H54 (cell line): ENCODE measurements at places on chromosomes 1 and 21.

DNA sequence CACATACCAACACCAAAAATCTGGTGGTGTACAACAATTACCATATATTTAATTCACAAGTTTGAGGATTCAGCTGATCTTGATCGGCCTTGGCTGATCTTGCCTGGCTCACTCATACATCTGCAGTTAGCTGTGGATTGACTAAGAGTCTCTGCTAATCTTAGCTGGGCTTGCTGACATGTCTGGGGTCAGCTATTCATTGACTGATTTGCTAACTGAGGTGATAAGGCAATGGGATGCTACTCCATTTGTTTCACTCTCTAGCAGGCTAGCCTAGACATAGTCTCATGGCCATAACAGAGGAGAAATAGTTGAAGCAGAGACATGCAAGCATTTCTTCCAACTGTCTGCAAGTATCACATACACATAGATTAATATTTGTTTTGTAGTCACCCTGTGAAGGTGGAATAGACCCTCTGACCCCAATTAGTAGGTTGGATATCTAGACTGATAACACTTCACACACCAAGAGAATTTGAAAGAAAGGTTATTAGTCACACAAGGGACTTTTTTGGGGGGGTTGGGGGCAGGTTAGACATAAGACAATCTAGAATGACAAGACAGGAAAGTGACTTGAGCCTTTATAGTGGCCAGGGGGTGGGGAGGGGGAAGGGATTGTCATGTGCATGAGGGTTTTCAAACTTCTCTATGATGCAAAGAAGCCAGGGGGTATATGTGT lies 142.3 kb downstream of the BARHL2 start:
- DNase-seq, result no peak

- no peak for DNase-seq
Observed at GRCh38 chr1:42005530-42005929, 86.8 kb upstream of the HIVEP3 start.

DNA sequence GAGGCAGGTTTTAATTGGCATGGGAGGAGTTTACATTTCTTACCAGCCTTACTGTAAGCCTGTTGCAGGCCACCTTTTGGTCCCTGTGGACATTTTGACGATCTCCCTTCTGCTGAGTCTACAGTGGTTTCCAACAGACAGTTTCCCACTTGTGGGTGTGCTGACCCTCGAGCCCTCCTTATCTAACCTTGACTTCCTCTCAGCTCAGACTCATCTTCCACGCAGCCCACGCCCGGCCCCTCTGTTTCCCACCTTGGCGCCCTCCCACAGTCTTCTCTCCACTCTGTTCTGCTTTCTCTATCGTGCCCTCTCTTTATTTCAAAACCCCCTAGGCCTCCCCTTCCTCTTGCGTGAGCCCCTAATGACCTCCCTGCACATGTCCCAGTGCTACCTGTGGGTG lies 6.1 kb upstream of the ARL8A start:
- no peak for DNase-seq

GRCh38 chr1:179779645-179780272 lies 36.7 kb downstream of the FAM163A start:
- no peak for DNase-seq

- no peak for DNase-seq
Observed at GRCh38 chr1:150429805-150430204, 57.4 kb upstream of the TARS2 start.

DNA sequence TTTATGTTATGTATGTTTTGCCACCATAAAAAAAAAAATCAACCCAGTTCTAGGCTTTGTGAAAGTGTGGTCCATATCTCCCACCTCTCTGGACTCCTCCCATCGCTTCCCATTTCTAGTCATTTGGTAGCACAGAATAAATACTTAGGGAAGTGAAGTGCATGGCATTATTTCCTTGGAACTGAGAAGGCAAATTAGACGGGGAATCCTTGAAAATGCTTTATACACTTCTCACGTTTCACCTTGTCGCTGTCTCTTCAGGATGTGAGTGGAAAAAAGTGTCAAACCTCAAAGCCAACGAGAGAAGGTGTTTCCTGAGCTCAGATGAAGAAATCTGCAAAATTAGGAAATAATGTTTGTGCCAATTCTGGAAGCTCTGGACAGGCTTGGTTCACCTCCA lies 209.9 kb downstream of the ATG4C start:
- DNase-seq, result no peak

DNA sequence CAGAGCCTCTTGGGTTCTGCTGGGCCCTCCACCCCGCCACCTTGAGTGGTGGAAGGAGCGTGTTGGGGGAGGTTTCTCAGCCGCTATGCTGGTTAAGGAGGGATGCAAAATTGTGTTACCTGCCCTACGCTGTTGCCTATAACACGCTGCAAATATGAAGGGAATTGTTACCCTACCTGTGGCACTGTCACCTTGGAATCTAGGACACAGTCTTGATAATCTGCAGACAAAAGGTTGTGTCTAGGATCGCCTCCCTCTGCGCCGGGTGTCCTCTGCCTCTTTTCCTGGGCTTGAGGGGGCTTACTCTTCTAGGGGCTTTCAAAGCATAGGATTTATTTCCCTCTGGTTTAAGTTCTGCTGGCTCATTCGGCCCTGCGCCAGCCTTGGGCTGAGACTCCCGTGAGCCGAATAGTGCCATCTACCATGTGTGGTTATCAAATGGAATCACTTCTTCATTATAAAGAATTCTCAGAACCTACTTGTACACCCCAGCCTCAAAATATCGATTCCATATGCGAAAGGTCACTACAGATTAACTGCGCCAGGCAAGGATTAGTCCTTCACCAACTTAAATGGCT lies 697 bp downstream of the SLC22A15 start:
- no peak for DNase-seq

DNA sequence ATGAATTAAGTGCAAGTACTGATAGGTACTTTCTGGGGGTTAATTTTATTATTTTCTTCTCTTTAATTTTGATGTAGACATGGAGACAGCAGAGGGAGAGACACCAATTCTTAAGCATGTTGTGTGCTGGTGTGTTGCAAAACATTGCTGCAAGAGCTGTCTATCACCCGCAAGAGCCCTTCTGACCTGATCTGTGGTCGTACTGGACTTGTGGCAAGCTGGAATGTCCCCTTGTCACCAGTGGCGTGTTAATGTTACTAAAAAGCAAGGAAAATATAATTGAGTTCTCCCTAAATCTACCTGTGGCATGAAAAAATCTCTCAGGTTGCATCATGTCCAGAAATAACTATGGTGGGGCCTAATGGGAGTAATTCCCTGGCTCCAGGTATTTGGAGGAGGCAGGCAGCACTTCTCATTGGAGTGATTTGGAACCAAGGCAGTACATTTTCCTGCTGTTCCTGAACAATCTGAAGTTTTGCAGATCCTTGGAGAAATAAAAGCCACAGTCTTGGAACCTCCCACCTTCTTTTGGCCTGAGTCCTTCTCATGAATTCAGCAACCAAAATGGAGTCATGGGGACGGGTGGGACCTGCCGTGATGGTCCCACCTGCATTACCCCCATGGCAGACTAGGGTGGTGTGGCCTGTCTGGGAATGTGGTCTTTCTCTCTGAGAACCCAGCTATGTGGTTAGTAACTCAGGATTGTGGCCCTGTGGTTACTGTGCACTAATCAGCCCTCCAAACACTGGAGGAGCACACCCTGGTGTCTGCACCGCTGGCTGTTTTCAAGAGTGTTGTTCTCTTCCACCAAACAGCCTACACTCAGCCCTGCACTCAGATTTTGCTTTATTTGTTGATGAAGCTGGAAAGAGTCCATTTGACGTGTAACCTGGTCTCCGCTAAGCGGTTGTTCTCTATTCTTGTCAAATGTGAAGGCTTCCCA lies 57.4 kb downstream of the GALNT2 start:
- DNase-seq, result no peak

DNA sequence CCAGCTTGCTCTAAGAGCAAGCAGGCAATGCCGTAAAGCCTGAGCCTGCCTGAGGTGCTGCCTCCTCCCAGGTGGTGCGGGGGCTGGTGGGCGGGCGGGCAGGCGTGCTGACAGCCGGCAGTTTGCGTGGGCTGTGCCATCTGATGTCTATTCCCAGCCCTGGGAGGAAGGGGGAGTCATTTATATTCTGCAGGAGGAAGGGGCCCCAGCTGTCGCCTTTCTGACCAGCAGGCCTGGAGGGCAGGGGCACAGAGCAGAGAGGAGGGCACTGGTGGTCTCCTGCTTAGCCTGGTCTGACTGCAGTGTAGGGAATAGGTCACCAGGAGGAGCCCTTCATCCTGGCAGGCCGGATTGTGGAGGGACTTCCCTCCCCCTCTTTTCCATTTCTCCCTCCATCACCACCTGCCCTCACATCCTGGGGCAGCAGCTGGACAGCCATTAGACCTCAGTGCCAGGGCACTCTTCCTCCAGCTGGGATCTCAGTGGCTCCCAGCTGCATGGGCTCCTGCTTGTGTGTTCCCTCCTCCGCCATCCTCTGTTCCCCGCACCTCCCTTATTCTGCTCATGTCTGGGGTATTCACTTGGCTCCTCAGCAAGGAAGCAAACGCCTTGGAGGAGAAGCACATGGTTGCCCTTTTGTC lies 4.4 kb downstream of the CYB561D1 start:
- DNase-seq, result no peak

DNA sequence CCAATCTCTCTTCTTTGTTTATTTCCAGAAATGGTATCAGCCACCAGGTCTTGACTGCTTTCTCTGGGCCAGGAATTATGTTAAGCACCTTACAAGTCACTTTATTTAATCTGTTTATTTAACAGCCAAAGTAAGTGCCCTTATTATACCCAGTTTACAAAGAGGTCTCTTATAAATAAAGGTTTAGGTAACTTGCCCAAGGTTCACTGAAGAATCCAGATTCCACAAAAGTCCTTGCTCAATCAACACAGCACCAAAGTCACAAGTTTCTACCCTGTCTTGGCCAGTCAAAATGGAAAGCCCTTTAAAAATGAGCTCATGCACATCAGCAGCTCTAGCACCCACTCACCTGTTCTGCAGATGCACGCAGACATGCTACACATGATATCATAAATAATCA lies 28.0 kb upstream of the ATP1A1 start:
- no peak for DNase-seq

DNA sequence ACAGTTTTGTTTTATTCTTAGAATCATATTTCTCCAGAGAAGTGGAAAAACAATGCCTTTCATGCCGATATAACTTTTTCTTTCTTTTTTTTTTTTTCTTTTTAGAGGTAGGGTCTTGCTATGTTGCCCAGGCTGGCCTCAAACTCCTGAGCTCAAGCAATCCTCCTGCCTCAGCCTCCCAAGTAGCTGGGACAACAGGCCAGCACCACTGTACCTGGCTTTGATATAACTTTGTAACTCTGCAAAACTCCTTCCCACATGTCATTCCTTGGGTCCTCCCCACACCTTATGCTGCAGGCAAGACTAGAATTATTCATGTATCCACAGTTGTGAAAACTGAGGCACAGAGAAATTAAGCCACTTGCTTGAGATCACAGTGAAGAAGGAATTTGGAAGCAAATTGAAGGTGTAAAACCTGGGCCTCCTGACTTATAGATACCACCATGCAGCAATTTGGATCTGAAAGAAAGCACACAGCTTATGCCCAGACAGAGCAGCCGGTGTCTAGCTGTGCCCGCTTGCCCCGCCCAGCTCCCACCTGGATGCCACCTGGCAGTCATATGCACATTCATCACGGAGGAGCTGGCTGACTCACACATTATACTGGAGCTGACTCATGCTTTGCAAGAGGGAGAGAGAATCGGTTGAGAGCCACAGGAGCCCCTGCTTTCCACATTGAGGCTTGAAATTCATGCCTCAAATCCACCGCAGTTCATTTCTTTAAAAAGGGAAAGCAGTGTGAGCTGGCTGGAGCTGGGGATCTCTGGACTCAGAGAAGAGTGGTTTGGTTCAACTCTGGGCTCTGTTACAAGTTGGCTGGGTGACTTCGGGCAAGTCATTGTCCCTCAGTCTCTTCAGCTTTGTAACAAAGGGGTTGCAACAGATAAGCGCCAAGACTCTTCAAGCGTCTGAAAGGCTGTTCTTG lies 8.3 kb upstream of the SLC2A1 start:
- peak; percentile 88 for DNase-seq

DNA sequence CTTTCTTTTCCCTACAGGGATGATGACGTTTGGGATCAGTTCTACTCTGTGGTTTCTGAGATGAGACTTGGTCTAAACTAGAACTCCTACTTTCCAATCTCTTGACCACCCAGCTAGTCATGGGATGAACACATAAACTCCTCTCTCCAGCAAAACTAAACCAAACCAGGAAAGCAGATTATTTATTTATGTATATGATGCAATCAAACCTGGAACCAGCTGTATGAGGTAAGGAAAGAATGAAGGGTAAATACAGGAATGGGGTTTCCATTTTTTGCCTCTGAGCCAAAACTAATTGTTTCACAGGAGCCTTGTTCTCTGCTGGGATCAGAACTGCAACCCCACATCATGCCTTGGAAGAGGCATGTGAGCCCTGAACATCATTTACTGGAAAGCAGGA lies 3.3 kb upstream of the AGT start:
- DNase-seq, result no peak

DNA sequence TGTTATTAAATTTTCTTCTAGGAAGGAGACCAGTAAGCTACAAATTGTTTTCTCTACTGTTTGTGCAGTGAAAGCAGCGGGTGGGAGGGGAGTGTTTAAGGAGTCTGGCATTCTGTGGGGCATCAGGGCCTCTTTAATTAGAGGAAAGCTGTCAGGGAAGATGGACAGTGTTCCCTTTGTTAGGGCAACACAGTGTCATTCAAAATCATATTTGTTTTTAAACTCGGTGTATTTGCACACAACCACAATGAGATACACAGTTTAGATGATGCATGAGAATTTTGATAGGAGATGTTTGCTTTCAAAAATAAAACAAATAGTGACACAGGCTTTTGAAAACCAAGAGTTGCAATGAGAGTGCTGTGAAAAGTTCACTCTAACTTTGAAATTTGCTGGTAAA lies 15.1 kb upstream of the ST6GALNAC3 start:
- DNase-seq, result no peak

DNA sequence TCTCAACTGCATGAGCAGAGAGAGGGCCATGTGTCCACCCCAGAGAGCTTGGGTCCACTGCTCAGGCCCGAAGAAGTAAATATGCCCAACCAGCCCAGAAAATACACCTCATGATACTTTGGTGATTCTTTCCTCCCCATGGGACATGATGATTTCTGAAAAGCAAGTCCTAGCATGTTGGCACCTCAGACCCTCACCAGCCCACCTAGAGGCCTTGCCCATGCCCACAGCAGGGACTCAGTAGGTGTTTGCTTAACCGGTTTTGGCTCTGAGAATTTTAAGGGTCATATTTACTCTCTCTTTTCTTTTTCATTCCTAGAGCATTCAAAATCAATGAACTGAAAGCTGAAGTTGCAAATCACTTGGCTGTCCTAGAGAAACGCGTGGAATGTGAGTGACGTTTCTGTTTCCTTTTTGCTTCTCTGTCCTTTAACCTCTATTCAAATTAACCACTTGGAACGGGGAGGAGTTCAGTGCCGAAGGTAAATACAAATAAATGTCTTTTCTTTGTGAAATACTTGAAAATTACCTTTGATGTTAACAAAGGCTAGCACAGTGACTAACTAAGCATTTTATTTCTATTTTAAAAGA lies 79.7 kb downstream of the PDE9A start:
- DNase-seq, result no peak

- no peak for DNase-seq
Observed at GRCh38 chr1:54742282-54742681, 22.0 kb downstream of the PARS2 start.
